Upper lobe of left lung (tissue), 6 donors: ENCODE measurements at places on chromosomes 11 and 22. TPM values are rescaled to one million over a fixed set of nuclear protein-coding genes. Genes with fewer than 3 reads are reported as not detected.

DNA sequence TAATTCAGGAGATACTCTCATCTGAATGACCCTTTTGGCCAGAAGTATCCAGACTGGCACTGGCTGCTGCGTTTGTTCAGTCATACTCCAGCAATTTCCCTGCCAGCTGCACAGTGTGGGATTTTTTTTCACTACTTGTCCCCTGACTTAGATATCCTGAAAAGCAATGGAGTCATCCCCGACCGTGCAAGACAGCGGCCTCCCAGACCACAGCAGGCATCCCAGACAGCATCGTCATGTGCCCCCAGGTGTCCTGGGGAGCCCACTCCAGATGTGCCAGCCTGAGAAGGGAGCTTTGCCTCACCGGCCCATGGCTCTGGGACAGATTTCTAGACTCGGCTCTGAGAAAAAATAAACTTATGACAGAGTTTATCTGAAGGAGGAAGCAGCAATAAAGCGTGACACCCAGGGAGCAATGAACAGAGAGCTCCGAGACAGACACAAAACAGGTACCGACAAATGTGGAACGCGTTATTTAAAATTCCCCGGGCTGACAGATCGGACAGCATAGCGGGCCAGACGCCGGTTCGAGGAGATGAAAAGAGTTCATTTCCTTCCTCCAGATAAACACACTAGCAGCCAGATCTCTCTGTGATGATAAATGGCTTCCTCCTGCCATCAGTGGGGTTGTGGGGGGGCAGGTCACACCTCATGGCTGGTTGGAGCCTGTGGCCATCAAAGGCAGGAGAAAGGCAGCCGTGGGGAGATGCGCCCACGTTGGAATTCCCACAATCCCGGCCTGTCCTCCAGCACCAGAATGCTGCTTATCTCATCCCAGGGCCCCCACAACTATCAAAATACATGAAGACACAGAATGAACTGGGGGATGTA lies 106.4 kb upstream of the FGF3 start:
- H3K4me1 ChIP-seq: peaks cover 10% of the 10 kb centered on the region
- DNase-seq: no peak
- no peak overlapping the region for H3K4me3 ChIP-seq
- H3K27ac ChIP-seq: no peak overlapping the region
- no peaks in the 10 kb centered on the region for H3K27me3 ChIP-seq

DNA sequence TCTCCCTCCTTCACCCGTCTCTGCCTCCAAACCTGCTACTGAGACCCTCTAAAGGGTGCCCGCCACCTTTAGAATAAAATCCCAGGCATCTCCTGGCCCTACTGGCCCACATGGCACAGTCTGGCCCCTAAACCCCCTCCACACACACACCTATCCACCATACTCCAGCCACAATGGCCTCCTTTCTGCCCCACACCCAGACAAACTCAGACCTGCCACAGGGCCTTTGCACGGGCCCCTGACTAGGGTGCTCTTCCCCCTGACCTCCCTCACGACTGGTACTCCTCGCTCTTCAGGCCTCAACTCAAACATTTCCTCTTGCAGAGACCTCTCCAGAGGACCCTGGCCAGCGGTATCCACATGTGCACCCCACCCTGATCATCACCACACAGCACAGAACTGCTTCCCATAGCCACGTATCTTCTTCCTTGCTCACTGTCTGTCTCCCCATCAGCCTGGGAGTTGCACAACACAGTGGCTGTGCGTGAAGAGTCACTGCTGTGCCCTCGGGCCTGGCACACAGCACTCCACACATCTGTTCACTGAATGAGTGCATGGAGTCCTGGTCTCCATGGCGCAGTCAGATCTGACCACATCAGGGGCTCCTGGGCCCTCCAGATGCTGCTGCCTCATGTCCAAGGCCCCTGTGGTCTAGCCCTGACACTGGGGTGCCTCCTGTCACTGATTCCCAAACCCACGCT lies 66.2 kb upstream of the TCF20 start:
- H3K27ac ChIP-seq: no peak overlapping the region
- no peak for DNase-seq
- H3K27me3 ChIP-seq: no peaks in the 10 kb centered on the region
- no peak overlapping the region for H3K4me3 ChIP-seq

- H3K4me1 ChIP-seq: peaks cover 41% of the 10 kb centered on the region
- DNase-seq: peak; percentile 77
- no peaks in the 10 kb centered on the region for H3K36me3 ChIP-seq
- H3K27ac ChIP-seq: peak overlapping the region; percentile 96
Measured at GRCh38 chr11:67463680-67464410, 5.2 kb downstream of the TMEM134 start.

DNA sequence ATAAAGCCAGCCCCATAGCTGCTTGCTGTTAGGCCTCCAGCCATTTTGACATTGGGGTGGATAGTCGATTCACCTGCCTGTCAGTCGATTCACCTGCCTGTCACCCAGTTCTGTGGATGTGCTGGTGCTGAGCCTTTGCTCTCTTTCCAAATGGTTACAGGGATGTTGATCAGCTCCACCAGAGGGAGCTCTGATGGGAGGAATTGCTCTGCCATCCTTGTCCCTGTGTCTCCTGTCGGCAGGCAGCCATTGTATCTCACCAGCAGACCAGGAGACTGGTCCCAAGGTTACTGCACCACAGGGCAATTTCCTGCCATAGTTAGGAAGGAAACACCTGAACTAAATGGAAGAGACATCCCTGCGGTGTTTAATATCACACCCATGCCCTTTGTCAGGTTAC lies 6.1 kb downstream of the MPEG1 start:
- H3K27me3 ChIP-seq: no peaks in the 10 kb centered on the region
- DNase-seq: no peak
- H3K36me3 ChIP-seq: peaks cover 43% of the 10 kb centered on the region
- H3K4me3 ChIP-seq: no peak overlapping the region
- no peak overlapping the region for H3K27ac ChIP-seq

- no peaks in the 10 kb centered on the region for H3K36me3 ChIP-seq
- DNase-seq: no peak
- H3K27ac ChIP-seq: no peak overlapping the region
- H3K4me1 ChIP-seq: peaks cover 27% of the 10 kb centered on the region
- no peaks in the 10 kb centered on the region for H3K27me3 ChIP-seq
- H3K4me3 ChIP-seq: no peak overlapping the region
Measured at GRCh38 chr11:86176165-86176884, 68.2 kb upstream of the EED start.

Gene OR52N4
- total RNA-seq: not detected

Gene ELFN2
- 1.1 TPM for total RNA-seq

Gene TCN1
- not detected for total RNA-seq
